ENCODE measurements at places on chromosomes 5 and 9.

DNA sequence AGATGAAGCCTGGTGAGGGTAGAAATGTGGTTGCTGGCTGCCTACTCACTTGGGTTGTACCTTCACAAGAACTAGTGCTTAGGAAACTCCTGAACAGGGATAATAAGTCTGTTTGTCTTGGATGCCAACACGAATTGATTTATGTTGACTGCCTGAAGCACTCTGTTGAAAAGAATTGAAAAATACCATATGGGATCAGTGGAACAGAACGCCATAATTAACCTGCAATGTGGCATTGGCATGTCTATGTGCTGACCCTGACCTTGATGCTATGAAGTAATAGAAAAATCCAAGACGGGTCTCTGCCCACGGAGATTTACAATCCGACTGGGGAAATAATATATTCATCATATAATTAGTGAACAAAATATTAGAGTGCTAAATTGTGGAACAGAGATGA, 10.5 kb downstream of the LIX1 start:
- DNase-seq, result no peak

DNA sequence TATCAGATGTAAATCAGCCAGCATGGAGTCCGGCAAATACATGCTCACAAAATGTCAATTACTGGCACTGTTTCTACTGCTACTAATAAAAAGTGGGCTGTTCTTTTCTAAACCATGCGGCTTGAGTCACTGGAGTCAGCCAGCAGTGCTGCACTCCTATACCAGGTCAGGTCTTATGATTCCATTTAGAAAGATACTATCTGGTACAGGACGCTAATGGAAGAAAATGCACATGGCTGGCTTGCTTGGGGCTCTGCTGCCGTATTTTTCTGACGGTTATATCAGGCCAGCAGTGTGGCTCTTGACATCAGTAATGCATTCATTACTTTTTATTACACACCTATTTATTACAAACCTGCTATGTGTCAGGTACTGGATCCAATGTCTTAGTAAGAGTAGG, 74.3 kb downstream of the NDFIP1 start:
- no peak for DNase-seq

DNA sequence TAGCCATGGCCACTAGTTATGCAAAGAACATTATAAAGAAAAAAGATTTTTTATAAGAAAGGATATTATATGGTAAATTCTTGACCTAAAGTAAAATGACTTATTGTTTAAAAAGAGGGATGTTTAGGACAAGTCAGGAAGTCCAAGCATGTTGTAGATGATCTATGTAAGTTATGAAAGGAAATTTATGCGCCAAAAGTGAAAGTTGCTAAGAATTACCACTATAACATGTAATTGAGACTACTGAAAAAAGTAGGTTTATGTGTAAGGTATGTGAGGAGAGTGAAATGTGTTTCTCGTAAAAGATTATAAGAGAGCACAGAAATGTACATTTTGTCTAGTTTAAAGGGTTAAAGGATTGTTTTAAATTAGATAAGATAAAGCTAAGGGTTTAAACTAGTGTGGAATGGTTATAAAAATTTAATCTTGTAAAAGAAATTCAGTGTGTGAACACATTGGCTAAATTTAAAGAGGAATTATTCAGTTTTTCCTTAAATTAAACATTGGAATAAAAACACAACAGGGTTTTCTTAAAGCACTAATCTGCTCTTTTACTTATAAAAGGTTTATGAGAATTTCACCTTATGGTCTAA, 1100.4 kb upstream of the EDIL3 start:
- DNase-seq, result no peak

DNA sequence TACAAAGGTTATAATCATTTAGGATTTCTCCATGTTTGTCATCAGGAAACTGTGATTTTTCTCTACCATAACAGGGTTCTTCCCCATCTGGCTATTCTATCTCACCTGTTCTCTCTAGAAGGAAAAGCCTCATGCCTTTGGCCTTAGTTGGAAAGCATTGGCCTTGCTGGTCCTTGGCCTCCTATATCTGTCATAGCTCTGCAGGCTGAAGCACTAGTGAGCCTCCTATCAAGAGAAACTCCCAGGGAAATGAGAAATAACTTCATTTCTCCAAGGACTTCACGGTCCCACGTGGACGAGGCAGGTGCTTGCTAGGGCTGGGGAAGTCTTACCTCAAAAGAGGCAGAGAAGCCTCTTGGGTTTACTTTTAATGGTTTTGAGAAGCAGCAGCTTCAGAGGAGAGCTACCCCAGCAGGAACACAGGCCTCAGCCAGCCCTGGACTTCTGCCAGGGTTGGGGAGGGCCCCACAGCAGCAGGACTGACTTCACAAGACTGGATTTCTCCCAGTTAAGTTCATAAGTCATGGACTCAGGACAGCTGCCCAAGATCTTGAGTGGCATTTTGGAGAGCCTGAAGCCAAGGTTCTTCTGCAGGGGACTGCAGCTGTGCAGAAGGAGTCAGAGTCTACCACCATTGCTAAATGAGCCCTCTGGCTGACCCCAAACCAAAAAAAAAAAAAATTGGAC, 15.8 kb upstream of the PSAT1 start:
- no peak for DNase-seq

- DNase-seq, result no peak
These were observed 383.7 kb downstream of the TLE1 start for GRCh38 chr9:81305561-81306182.

GRCh38 chr9:89732295-89732938, 127.6 kb downstream of the GADD45G start:
- DNase-seq, result no peak

- DNase-seq, result no peak
These were observed 60.1 kb downstream of the CDH18 start for GRCh38 chr5:19927919-19928318.

GRCh38 chr5:179418972-179419371, 73.7 kb upstream of the ADAMTS2 start:
- DNase-seq, result no peak

DNA sequence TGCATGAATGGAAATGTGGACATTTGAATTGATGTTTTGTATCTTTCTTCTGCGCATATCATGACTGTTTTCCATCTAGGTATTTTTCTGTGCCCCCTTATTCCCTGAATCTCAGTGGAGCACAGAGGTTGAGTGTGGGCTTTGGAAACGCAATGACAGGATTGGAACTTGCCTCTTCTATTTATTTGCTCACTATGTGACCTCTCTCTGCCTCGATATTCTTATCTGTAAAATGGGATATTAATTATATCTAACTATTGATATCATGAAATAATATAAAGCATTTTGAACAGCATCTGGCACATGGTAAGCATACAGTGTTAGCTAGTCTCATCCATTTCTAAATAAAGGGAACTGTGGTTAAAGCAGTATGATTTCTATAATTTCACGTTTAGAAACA, 26.0 kb downstream of the HABP4 start:
- DNase-seq, result no peak

- no peak for DNase-seq
These were observed 96.2 kb downstream of the CCDC192 start for GRCh38 chr5:127799293-127799905.

- DNase-seq, result no peak
These were observed 103.6 kb upstream of the CHD1 start for GRCh38 chr5:99032234-99033013.

DNA sequence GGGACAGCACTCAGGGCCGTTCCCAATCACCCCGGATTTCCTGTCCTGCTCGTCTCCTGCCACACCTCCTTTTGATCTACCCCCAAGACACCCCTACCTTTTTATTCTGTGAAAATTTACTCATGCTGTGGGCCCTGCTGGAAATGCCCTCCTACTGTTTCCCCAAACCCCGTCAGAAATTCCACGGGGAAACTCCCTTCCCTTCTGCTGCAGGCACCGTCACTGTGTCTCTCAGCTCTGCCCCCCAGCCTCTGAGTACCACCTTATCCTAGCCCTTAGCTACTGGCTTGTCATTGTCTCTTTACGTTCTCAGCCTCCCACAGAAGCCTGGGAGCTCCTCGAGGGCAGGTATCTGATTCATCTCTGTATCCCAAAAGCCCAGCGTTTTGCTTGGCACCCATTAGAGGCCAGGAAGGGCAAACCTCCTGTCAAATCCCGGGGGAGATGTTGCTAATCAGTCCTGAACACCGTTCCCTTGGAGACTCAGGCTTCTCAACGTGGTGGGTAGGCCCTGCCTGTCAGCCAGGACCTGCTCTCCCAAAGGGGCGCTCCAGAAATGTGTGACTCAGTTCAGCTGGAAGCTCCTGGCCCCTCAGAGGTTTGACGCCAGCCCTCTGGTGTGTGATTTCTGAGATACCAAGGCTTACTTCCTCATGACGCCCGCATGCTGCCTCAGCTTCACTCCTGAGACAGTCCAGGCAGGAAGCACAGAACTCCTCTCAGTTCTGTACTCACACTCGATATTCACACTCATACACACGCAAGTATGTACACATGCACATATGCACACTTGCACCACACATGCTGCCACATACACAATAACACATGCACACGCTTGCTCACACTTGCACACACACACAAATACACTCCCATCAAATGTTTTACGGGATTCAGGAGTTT, 50.7 kb upstream of the GRHPR start:
- DNase-seq, result no peak

DNA sequence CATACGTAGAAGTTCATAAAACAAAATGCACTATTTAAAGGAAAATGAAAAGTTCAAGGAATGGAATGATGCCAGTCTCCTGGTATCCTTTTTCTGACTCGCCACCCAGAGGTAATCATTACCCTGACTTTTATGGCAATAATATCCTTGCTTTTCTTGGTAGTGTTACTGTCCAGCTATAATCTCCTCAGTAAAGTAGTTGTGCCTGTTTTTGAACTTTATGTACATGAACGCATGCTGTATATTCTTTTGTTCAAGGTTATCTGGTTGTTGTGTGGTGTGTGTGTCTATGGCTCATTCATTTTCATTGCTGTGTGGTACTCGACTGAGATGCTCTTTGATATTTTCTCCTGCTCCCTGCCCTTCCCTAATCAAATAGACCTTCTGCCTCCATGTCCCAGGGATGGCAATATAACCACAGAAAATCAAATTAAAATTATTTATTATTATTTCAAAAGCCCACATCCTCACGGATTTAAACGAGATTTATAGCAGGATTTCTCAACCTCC, 29.2 kb upstream of the FBP1 start:
- DNase-seq, result no peak

GRCh38 chr5:41356786-41357185, 143.5 kb upstream of the C6 start:
- no peak for DNase-seq

Data from stimulated activated CD8-positive, alpha-beta memory T cell treated with anti-CD3 and anti-CD28 coated beads, Interleukin-2, amount 100 ng/mL, for 48 hours (primary cell).